ENCODE measurements at places on chromosomes 7 and 10.

GRCh38 chr10:94098896-94099295, 105.2 kb downstream of the PLCE1 start:
- no peak for DNase-seq

DNA sequence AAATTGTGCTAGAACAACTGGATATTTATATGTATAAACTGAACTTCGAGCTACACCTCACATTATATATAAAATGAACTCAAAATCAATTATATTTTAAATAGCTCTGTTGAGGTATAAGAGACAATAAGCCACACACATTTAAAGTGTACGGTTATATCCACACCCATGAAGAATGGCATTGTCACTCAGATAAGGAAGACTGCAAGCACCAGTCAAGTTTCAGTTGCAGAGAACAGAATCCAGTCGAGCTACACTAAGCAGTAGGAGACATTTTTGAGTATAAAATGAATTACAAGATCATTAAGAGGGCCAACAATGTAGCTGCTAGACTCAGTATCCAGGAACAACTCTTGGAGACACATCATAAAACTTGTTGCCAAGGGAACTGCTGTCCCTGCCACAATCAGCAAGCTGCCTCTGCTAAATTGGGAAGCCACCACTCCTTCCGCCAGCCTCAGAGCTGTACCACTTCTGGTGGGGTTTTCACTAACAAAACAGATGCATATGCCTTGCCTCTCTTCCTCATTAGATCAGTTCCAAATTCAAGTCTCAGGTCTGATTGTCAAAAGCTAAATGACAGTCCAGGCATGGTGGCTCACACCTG, 19.6 kb upstream of the GPNMB start:
- DNase-seq: no peak

GRCh38 chr7:76333511-76334101, 25.2 kb downstream of the YWHAG start:
- DNase-seq: no peak

GRCh38 chr10:132585732-132586722, 48.4 kb downstream of the INPP5A start:
- DNase-seq: no peak

DNA sequence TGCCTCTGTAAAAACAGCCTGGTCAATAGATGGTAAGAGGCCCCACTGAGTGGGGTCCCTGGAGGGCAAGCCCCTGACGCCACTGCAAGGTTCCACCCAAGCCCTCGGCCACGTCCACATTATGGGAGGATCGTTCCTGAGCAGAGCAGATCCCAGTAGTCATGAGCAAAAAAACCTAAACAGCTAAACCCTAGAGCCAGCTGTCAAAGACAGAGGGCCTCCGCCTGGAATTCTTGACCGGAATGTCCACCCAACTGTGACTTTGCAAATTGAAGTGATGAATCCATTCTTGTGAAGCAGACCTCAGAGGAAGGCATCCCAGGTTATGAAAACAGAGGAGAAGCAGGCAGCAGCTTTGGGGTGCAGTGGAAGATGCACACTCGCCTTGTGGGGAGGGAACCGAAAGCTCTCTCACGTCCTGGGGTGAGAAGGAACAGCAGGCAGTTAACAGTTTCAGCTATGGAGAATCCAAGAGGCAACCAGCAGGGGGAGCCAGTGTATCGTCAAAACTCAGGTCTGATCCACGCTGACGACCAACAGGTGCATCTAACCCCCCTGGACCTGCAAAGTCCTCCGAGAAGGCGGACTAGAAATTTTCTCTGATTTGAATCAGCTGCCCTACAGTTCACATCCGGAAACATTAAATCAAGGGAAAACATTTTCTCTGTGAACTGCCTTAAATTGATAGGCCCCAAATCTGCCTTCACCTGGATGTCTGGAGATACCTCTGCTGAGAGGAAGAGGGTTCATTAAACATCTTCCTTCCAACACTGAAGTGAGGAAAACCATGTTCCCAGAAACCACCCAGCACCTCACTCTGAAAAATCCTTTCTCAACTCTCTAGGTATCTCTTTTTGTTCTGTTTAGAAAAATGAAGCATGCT, 139.1 kb upstream of the PFKP start:
- peak; percentile 56 for DNase-seq

GRCh38 chr7:149869867-149870266, 3.9 kb upstream of the ATP6V0E2 start:
- DNase-seq: no peak

GRCh38 chr10:88246675-88247074, 336.4 kb downstream of the RNLS start:
- no peak for DNase-seq

DNA sequence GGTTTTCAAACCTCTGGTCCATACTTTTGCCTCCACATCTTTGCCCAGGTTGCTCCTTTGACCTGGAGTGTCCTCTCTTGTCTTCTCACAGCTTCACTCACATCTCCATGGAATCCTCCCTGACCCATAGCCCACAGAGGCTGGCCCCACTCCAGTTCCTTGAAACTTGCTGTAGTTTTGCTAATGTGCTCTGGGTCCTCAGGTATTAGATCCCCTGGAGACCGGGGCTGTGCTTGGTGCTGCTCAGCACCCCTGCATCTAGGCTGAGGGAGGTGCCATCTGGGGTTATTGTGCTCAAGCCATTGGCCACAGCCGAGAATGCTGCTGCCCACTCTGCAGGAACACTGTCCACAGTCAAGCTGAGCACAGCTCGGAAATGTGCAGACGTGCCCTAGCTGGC, 16.5 kb downstream of the KNDC1 start:
- DNase-seq: no peak

DNA sequence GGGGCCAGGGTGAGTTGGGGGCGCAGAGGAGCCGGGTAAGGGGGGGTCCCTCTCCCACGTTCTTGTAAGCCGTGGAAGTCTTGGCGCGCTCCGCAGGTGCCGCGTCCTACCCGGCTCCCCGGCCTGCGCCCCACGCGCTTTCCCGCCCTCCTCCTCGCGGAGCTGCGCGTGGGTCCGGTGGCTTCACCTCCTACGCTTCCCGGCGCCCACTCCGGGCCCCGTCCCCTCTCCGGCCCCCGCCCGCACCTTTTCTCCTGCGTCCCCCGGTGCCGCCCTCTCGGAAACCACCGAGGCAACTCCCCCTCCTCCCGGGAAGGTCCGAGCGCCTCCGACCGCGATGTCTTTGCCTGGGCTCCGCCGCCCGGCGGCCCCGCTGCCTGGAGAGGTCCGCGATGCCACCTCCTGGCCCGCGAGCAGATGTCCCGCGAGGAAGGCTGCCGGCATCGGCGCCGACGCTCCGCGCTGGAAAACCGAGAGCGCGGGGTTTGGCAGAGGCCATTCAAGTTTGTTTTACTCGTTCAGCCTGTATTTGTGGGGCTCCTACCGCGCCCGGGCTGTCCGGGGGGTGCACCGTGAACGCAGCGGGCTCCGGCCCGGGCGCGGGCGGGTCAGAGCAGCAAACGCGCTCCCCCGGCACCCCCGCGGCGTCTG, 2.4 kb upstream of the NKX6-2 start:
- DNase-seq: no peak

DNA sequence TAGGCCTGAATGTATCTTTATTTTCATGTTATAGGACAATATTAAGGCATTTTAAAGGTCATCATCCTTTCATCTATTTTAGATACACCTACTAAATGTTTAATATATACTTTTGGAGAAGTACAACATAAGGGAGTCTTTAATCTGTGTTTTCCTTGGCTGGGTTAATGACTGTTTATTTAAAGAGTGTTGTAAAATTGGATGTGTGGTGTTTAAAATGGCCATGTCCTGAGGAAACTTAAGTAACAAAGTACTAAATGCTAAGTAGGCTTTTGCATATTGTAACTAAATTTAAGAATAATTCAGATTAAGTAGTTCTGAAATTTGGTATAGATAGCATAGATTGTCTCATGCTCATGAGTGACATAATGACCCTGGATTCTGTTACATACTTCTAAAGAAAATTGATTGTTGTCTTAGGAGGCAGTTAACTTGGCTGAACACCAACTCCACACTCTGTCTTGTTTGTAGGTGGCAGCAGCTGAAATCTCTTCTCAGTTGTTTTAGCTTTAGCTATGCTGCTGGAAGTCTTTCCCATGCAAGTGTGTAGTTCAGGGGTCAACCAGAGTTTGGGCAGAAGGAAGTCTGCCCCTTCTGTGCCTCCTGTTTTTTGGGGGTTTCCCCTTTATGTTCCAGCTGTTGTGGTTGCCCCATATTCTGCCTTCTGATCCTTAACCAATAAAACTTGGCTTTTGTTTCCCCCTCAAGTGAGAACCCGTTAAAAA, 29.2 kb downstream of the DLD start:
- DNase-seq: no peak

DNA sequence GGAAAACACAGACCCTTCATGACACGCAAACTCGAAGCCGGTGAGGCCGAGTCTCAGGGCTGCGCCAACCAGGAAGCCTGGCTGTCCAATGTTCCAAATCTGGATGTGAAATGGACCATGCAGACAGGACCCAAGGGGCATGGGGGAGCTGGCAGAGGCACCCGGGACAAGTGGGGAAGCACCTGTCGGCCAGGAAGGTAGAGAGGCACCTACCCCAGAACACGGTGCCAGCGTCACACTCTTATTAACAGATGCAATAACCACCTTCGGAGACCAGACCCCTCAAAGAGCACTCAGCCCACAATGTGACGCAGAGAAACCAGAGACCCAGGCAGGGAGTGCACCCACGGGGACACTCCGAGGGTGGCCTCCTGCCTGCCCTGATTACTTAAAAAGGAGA, 88.3 kb upstream of the PDGFA start:
- no peak for DNase-seq

DNA sequence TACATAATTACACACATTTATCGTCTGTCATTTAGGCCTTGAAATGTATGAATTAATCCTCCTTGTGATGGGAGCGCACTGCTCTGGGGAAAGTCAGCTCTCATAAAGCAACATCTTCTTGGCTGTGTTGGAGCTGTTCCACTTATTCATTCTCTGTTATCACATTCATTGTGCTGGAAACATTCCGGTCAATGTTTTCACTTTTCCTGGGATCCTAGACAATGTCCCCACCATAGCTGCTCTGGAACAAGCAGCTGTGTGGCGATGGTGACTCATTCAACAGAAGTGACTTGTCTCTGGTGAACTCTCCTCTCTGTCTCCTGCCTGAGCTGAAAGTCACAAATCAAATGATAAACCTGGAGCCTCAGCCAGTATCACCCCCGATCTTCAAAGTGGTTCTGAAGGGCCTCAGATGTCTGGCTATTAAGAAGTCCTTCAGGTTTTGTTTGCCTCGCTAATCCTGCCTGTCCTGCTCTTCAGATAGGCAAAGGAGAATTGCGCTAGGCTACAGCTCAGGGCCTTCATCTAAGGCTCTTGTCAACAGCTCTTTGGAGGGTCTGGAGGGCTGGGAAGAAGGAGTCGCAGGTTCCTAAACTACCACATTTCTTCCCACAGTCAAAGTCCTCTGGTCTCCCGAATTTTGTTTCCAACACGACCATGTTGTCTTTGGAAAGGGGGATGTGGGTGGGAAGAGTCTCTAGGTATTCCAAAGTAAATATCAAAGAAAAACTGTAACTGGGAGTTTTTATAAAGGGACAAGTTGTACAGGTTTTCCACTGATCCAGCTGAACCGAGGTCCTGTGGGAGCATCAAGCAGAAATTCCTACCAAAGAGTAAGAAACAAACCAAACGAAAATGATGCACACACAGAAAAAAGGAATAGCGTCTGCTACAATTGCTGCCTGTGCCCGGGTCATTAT, 29.3 kb downstream of the KLF6 start:
- DNase-seq: no peak

DNA sequence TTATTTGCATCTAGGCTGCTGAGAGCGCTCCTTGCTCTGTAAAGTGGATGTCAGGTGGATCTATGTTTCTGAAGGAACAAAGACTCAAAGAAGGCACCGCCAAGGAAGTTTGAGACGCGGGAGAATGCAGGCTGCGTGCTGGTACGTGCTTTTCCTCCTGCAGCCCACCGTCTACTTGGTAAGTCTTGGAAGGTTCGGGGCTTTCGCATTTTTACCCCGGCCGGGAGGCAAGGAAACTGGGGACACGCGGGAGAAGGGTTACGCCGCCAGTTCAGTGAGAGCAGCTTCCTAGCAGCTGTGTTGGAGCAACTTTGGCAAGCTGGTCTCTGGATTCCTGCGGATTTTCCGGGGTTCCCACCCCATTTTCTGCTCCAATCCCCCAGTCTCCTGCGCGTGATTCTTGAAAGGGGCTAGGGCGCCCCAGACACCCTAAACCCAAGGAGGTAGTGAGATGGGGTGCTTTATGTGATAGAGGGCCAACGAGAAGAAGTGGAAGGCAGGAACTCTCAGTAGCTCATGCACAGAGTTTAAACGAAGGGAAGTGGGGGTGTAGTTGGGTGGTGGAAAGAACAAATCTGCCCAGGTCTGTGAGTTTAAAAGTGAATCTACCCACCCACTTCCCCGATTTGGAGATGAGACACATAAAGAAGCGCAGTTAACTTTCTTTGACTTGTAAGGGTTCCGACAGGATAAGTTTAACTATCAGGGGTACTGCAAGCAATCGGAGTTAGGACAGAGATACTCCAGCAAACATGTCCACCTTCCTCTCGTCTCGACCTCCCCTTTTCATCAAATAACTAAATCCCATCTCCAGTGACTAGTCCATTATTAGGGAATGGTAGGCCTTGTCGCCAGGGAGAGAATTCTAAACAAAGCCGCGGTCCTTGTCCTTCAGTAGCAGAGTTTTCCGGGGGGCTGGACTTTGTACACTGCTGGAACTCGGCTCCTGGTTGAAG, 2.5 kb downstream of the NXPH1 start:
- DNase-seq: no peak

- no peak for DNase-seq
Observed at GRCh38 chr10:45557275-45557905, 115.2 kb downstream of the ZFAND4 start.

GRCh38 chr7:109062798-109063197, 493.1 kb downstream of the DNAJB9 start:
- no peak for DNase-seq

DNA sequence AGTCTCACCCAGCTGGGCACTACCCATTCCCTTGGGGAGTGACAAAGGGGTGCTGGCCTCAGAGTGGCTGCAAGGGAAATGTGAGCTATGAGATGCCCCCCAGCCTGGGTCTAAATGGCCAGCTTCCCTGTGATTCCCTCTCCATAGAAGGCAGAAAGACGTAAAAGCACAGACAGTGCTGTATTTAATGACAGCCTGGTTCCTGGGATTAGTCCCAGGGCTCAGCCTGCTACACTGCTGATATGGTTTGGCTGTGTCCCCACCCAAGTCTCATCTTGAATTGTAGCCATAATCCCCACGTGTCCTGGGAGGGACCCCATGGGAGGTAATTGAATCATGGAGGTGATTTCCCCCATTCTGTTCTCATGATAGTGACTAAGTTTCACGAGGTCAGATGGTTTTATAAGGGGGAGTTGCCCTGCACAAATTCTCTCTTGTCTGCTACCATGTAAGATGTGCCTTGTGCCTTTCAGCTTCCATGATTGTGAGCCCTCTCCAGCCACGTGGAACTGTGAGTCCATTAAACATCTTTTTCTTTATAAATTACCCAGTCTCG, 23.9 kb upstream of the CALN1 start:
- no peak for DNase-seq

- no peak for DNase-seq
Observed at GRCh38 chr10:13319166-13319565, 19.3 kb upstream of the PHYH start.

DNA sequence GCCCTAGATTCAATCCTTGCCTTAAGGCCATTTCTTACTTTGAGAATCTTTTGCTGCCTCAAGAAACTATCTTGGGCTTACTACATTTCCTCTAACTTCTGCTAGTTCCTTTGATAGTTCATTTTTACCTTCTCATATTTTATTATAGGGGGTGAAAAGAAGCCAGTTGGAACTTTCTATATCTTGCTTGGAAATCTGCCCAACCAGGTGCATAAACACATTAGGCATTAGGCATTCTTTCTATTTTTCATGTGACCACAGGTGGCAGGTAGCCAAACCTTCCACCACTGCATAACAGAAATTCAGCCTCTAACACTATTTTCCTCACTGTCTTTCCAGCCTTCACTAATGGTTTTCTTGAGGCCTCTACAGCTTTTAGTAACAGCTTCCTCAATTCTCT, 300.0 kb upstream of the SP8 start:
- DNase-seq: no peak
